NCI-H446 (cell line): ENCODE measurements at places on chromosomes 7 and 10.

DNA sequence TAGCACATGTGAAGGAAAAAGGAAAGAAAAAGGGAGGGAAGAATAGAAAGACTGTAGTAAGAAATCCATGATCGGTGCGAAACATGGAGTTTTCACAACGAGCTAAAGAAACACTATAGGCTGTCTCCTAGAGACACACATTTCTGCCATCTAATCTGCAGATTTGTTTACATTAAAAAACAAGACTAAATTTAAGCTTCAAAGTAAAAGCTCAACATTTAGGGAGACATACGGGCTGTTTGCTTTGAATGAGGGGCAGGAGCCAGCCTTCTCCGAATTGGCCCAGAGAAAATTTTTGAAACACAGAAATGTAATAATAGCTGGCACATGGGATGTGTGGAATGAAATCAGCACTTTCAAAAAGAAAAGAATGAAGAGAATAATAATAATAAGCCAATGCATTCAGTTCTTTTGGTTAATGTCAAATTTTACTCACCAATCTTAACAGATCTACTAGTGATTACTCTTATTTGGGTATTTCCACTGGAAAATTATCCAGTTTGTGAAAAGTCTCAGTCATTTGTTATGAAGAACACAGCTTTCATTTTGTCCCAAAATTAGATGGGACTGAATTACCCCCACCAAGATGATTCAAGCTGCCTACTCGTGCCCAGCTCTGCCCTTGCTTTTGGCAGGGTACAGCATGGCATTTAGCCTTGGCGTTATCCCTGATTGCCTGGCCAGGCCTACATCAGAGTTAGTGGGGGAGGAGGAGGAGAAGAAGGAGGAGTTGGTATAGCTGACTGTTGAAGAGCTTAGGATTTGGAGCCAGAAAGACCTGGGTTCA, 47.1 kb downstream of the MTURN start:
- peak; percentile 86 for DNase-seq

GRCh38 chr7:100642534-100642907, 1.2 kb upstream of the TFR2 start:
- no peak for DNase-seq

- DNase-seq, result peak; percentile 52
Observed at GRCh38 chr7:8433477-8434289, at the start of gene NXPH1. Gene NXPH1, plus strand, starts transcription at chr7:8433609.

DNA sequence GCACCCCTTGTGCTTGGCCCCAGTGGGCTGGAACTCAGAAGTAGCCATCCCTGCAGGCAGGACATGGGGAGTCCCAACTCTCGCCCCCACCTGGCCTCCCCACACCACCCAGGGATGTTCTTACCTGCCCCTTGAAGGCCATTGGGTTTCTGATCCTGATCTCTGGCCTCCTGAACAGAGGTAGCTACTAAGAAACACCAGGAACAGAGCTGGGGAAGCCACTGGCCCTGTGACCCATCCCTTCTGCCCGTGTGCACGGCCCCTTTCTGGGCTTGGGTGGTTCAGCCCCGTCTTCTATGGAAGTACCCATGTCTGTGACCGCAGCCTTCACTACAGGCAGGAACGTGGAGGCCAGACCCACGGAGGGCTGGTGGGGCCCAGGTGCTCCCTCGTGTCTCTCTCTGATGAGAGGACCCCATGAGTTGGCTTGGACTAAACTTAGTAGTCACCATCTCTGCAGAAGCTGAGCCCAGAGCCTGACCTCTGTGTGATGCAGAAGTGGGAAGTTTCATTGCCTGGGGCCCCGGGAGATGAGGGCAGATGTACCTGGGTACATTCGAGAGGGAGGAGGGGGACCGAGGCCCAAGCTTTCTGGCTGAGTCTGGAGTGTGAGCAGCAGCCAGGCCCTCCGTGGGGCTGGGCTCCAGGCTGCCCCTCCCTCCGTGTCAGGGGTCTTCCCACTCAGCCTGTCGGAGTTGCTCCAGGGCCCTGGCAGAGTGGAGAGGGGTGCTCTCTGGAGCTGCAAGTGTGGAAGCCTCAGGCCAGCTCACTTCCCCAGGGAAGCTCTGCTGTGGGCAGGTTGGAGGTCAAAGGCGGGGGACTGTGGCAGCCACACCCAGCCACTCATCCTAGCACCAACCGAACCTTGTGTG, 81.0 kb downstream of the MKI67 start:
- no peak for DNase-seq

- no peak for DNase-seq
Observed at GRCh38 chr10:78028438-78029268, 662 bp downstream of the POLR3A start.

GRCh38 chr10:76911184-76911583, 726.4 kb downstream of the KCNMA1 start:
- no peak for DNase-seq

GRCh38 chr7:137287651-137288258, 55.8 kb downstream of the PTN start:
- DNase-seq, result no peak

- no peak for DNase-seq
Observed at GRCh38 chr7:98616381-98617050, 569 bp upstream of the NPTX2 start.

DNA sequence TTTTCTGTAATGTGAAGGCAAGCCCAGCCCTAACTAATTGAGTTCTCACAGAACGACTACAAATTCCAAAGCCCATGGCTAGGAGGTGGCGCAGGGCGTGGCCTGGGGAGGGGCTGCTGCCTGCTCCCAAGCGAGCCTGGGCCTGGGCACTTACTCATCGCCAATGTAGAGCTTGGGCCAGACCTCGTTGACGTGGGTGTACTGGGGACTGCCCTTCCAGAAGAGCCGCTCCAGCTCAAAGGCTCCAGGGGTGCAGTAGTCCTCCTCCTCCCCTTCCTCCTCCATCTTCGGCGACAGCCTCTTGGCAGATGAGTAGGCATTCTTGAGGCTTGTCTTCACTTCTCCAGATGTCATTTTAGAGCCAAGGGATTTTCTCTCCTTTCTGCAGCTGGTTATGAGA, 53.3 kb upstream of the SAMD8 start:
- no peak for DNase-seq

- DNase-seq, result peak; percentile 59
Observed at GRCh38 chr10:44477046-44477425, 92.1 kb upstream of the CXCL12 start.

GRCh38 chr7:130207033-130207432, 627 bp upstream of the SSMEM1 start:
- no peak for DNase-seq

- DNase-seq, result no peak
Observed at GRCh38 chr10:118873091-118873737, 118.4 kb upstream of the CACUL1 start.

DNA sequence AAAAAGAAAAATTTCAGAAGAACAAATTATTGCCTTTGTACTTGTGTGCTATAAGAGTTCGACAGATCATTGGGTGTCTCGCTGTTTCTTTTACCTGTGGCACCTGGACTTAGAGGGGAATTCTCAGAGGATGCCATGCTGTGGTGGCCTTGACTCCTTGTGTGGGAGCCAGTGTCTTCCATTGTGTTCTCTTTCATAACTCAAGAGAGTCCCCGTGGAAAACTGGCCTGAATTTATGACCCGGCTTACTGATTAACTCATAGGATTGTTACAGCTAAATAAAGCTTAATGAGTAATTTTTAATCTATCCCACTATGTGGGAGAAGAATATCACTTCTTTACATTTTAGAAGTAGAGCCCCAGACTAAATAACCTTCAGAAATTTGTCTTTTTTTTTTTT, 54.5 kb downstream of the UBE3C start:
- no peak for DNase-seq

DNA sequence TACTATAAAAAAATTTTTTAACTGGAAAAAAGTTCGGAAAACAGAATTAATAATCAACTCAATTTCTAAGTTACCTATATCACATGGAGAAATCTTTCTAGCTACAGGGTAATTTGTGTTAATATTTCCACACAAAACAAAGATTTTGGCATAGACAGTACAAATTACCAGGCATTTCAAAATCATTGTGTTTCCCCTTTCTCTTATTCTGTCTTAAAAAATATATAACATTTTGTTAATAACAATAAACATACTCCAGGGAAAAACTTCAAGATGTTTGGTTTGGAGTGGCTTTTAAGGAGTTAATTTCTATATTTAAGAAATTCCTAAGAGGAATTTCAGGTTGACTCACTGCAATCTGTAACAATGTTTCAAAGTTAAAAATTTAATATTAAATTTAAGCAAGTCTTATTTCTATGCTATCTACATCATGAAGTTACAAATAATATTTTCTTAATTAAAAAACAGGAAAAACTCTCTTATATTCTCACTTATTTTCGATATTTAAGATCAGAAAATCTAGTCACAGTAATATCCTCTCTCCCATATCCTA, 132.6 kb downstream of the NRBF2 start:
- DNase-seq, result no peak

DNA sequence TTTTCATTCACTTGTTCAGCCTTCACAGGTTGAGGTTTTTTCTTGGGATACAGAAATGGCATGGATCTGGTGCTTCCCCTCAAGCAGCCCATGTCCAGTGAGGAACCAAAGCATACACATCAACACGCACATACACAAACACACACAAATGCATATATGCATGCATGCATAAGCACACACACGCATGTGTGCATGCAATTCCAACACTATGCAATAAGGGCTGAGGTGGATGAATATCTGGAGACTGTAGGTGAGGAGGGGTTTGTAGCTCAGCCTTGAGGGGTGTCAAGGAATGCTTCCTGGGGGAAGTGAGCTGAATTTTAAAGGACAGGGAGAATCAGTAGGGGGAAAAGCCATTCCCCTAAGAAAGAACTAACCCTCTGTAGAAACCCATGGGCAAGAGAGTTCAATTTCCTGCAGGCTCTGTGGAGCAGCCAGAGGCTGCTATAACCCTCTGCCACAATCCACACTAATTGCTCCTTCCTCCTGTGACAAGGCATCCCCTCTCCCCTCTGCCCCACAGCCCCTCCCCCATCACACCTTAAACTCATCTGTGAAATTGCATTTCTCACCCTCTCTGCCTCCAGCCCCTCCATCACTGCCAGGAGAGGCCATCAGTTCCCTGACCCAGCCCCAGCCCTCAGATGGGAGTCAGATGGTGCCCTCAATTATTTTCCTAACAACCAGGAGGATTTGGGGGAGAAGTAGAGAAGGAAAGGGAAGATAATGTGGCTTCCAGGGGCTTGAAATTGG, 316.4 kb downstream of the RPS24 start:
- no peak for DNase-seq

DNA sequence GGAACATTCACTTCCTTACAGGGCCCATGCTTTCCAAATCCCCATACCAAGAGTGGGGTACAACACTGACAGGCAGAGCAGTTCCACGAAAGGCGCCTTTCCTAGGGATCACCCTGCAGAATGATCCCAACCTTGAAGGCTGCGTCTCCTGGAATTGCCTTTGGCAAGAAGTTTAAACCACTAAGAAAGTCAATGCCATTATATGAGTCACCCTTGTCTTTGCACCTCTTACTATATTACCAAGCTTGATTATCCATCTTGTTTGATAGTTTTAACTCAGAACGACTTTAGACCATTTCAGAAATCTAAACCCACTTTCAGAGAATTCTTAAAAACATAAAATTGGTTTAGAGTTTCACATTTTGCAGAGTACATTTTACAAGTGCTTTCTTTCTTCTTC, 282.1 kb downstream of the ARHGAP12 start:
- DNase-seq, result no peak

GRCh38 chr10:34769899-34770298, 45.2 kb downstream of the PARD3 start:
- DNase-seq, result no peak
